ENCODE measurements at places on chromosomes 13 and 19.

- no peak for DNase-seq
Observed at GRCh38 chr19:43592800-43593350, 3.1 kb downstream of the IRGQ start.

DNA sequence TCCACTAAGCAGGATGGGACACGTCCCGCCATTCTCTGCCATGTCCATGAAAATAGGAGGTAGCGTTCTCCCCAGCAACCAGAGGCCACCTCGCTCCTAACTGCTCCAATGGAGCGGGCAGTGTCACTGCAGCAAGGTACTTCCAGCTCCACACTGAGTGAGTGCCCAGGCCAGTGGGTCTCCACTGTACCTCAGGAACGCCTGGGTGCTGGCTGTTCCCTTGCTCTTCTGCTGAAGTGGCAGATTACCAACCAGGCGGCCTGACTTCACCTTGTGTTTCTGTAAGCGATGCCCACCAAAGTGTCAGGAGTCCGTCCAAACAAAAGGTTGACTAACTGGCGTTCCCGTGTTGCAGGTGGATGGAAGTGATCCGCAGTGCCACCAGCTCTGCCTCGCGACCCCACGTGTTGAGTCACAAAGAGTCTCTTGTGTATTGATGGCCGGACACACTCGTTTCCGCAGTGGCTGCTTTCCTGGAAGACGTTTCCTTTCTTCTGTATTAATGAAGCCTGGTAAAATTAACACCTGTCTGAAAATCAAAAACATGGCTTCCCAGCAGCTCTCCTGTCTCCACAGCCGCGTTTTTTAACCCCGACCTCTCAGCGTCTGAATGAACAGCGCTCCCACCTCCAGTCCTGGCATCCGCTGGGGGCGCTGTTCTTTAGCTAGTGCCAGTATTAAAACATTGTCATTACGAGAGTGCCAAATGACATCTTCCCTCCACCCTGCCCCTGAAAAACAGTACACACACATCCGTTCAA is 128.8 kb downstream of the STK24 start:
- no peak for DNase-seq

DNA sequence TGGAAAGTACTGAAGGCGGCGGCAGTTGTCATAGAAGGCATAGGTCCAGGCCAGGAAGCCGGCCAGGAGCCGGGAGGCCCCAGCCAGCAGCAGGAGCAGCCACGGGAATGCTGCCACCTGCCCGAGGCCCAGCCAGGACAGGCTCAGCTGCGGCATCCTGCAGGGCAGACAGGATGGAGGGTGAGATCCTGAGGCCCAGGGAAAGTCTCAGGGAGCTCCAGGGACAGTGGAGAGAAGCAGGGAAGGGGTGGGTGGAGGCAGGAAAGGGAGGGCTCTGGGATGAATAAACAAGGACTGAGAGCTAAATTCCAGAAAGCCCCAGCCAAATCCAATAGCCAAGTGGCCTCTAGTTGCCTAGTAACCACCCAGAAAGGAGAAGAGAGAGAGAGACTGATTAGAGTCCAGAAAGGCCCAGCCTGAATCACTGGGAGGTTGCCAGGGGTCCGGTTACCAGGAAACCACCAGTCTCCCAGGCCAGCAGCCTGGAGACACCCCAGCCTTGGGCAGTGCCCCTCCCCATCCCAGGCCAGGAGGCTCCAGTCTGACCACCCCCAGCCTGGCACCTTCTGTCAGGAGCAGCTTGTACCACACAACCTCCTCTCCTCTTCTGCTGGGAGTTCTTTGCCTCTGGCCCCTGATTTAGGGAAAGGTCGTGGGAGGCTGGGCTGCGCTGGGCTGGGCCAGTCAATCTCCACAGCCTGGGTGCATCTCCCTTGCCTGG is 7.5 kb upstream of the OR10H5 start:
- no peak for DNase-seq

- no peak for DNase-seq
Observed at GRCh38 chr13:22080832-22081231, 410.0 kb downstream of the FGF9 start.

GRCh38 chr19:3605770-3606169 is 905 bp downstream of the TBXA2R start:
- DNase-seq, result no peak

GRCh38 chr19:2385053-2385721 is 25.1 kb downstream of the TMPRSS9 start:
- peak; percentile 17 for DNase-seq

- no peak for DNase-seq
Observed at GRCh38 chr13:73913751-73914518, 220.3 kb downstream of the KLF12 start.

GRCh38 chr19:35742121-35742724 is at the start of gene IGFLR1:
Gene IGFLR1, minus strand, starts transcription at chr19:35742452. Its CDS starts 1,272 bp downstream, at chr19:35741180.
- no peak for DNase-seq

DNA sequence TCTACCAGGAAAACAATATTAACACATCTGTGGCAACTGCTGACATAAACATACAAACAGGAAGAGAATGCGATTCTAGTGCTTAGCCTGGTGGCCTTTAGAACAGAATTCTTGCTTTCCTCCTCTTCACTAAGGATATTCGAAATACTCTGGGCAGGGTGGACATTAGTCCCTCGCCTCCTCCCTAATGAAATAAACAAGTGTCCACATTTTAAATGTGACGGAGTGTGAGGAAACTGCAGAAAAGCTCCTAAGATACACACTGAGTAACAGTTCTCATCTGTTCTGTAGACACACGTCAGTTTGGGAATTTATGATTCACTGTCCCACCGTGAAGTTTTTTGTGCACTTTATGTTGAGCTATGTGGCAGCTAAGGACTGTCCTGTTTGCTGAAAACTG is 639 bp downstream of the STARD13 start:
- no peak for DNase-seq

DNA sequence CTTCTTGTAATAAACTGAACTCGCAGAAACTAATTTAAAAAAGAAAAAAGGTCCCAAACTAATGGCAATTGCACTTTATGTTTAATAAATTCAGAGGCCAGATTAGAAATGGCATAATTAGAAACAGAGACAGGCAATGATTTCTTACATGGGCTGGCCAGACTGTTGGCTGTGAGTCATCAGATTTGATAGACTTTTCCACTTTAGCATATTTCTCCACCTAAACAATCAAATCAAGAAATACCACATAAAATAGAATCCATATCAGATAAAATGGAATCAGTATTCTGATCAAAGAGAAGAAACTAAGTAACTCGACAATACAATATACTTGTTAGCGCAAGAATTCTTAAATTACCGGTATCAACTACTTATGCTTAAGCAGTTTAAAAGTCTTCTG is 29.0 kb downstream of the EXOSC8 start:
- no peak for DNase-seq

DNA sequence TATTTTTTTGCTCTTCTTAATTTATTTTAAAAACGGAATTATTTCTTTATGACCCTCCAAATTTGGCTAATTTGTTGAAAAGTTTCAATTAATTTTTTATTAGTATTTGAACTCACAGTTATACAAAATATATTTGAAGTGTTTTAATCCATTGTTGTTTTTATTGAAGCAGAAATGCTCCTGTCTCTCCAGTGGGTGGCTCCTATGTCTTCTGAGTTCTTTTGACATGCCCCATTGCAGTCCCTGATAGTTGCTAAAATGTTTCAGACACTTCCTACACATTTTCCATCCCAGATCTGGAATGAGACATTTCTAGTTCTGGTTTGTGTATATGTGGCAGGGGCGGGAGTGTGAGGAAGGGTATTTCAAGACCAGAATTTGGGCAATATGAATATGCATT is 579.4 kb upstream of the PRR20A start:
- no peak for DNase-seq

- DNase-seq, result no peak
Observed at GRCh38 chr13:19795956-19796355, 13.2 kb upstream of the PSPC1 start.

DNA sequence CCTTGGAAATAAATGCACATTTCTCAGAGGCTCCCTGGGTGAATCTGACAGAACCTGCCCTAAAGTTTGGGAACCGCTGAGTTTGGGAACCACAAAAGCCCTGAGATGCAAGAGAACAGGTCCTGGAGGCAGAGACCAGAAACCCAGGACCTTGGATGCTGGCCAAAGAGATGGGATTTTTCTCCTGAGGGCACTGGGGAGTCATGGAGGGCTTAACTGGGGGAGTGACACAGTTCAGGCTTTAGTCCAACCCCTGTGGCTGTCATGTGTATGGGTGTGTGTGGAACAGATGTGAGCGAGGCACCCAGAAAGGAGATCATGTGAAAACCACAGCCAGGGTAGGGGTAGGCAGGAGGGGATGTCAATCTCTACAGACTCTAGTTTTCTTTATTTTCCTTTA is 3.9 kb upstream of the NCCRP1 start:
- no peak for DNase-seq

Data from smooth muscle cell of the brain vasculature (primary cell).